SJSA1 (cell line): ENCODE measurements at places on chromosomes 2 and 18.

DNA sequence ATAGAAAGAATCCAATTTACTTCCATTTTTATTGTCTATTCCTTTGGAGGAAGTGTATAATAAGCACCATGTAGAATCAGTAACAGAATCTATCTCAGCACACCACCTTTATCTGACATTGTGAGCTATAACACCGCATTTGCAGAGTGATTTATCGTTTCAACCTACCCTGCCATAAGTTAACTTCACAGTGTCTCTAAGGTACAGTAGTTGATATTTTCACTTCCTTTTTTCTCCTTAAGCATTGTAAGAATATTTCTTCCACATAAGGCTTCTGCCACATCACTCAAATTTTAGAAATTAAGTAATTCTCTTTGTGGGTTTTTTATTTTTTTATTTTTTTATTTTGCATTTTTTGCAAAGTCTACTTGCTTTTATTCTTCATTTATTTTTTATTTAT lies 107.1 kb downstream of the TMX3 start:
- no peak for DNase-seq

- no peak for DNase-seq
Measured at GRCh38 chr2:53381271-53381670, 386.3 kb upstream of the CHAC2 start.

DNA sequence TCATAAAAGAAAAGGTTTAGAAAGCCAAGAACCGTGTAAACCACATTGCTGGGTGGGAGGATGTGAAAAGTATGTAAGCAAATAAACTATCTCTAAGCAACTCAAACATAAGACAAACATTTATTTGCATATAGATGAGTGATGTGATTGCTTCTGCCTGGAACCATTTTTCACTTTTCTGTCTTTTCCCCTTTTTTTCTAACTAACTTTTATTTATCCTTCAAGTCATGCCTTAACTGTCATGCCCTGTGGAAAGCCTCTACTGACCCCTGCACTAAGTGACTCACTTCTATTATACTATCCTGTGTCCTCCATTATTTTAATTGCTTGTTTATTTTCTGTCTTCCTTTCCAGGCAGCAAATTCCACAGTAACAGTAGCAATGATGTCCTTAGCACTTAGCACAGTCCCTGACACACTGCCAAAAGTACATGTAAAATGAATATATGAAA lies 87.5 kb upstream of the CTAGE1 start:
- peak; percentile 91 for DNase-seq

- no peak for DNase-seq
Measured at GRCh38 chr18:65706646-65707045, 44.2 kb upstream of the CDH7 start.

- DNase-seq: no peak
Measured at GRCh38 chr2:212845941-212846340, 305.5 kb downstream of the IKZF2 start.

GRCh38 chr2:67237288-67237687 lies 159.8 kb upstream of the ETAA1 start:
- no peak for DNase-seq

GRCh38 chr2:71877636-71878035 lies 270.0 kb downstream of the CYP26B1 start:
- DNase-seq: no peak

GRCh38 chr18:37392648-37393047 lies 172.9 kb downstream of the CELF4 start:
- DNase-seq: no peak

DNA sequence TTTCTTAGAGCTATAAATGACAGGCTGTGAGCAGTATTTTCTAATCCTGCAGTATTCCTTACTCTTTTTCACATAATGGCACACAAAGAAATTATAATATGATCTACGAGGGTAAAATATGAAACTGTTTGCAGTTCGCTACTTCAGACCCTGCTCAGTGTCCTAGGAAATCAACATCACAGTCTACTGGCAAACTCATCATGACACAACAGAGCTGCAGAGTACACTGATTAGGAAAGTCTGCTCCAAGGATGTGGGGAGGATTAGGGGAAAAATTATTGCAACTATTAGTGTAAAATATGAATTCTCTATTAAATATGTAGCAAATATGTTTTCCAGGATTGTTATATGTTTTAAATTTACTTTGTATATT lies 149.2 kb upstream of the REG3G start:
- DNase-seq: no peak

DNA sequence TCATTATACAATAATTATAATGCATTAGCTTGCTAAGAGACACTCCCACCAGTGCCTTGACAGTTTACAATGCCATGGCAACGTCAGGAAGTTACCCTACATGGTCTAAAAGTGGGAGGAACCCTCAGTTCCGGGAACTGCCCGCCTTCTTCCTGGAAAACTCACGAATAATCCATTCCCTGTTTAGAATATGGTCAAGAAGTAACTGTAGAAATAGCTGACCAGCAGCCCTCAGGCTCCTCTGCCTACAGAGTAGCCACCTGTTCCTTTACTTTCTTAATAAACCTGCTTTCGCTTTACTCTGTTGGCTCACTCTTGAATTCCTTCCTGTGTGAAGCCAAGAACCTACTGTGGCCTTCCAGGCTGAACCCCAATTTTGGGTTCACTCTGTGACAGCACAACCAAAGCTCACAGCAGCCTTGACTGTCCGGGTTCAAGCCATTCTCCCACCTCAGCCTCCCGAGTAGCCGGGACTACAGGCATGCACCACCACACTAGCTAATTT lies 20.0 kb upstream of the PTPN2 start:
- DNase-seq: no peak

DNA sequence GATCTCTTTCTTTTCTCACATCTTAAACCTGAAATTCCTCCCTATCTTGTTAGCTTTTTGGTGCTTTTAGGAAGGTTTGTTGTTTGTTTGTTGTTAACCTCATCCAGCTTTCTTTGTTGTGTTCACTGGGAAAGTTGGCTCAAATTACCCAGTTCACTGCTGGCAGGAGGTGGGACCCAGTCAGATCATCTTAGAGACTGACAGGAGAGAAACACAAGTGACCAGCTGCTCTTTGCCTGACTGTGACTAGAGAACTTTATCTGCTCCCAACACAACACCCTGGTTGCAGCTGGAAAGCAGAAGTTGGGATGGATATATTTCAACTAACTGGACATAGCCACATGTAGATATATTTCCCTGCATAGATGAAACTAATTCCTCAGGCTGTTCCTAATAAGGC lies 10.0 kb downstream of the MAPK4 start:
- DNase-seq: no peak

DNA sequence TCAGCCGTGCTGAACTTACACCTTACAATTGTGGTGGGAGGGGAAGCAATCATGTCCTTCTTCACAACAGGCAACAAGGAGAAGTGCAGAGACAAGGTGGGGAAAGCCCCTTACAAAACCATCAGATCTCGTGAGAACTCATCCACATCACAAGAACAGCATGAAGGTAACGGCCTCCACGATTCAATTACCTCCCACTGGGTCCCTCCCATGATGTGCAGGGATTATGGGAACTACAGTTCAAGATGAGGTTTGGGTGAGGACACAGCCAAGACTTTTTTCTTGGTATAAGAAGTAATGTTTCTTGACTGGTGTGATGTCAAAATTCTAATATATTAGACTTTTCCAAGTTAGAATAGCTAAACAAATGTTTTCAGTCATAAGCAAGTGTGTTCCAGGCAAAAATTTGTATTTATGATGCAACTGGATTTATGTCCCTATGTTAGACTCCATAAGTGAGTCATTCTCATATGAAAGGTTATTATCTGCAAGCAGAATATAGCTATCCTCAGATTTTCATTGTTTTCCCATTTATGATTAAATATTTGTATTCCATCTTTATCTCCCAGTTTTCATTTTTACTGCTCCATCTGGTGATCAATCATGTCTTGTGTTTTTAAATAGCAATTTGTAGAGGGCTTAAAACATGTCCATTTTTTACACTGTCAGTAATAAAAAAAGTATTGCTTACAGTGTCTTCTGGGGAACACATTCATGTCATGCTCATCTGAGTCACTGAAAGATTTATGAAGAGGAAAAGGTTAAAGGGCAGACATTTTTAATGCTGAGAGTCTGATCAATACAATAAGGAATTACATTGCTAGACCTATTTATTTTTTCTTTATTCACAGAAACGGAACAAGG lies 995.2 kb upstream of the CDH2 start:
- DNase-seq: no peak

- DNase-seq: no peak
Measured at GRCh38 chr18:79910563-79911343, 40.7 kb downstream of the SLC66A2 start.

- DNase-seq: no peak
Measured at GRCh38 chr2:68784188-68784587, 49.6 kb downstream of the ARHGAP25 start.

DNA sequence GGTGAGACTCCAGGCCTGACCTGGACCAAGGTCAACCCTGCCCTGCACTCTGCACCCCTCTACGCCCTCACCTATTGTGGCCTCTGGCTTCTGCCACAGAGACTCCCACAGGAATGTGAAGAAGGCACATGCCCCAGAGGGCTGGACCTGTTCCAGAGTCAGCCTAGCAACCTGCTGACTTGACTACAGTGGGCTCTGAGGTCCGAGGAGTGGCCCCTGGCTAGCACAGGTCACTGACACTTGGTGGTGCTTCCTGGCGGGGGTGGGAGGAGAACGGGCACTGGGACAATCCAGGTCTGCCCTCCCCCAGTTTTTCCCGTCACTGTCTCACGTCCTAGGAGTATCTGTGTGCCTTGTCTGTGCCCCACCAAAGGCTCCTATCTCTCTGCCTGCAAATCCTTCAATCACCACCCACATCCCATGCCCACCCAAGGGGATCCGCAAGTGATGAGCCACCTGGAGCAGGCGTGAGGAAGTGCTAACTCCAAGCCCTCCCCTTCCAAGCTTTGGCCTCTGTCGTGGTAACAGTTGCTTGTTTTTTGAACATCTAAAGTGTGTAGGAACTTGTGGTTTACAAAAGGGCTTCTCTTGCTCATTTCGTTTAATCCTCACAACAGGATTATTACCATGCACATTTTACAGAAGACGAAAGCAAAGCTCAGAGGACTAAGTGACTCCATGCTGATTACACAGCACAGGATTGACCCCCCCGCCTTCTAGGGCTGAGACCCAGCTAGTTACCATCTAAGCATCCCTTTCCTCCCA lies 86.2 kb downstream of the MCFD2 start:
- peak; percentile 33 for DNase-seq

- DNase-seq: peak; percentile 29
Measured at GRCh38 chr18:74081966-74082741, 65.5 kb downstream of the FBXO15 start.

DNA sequence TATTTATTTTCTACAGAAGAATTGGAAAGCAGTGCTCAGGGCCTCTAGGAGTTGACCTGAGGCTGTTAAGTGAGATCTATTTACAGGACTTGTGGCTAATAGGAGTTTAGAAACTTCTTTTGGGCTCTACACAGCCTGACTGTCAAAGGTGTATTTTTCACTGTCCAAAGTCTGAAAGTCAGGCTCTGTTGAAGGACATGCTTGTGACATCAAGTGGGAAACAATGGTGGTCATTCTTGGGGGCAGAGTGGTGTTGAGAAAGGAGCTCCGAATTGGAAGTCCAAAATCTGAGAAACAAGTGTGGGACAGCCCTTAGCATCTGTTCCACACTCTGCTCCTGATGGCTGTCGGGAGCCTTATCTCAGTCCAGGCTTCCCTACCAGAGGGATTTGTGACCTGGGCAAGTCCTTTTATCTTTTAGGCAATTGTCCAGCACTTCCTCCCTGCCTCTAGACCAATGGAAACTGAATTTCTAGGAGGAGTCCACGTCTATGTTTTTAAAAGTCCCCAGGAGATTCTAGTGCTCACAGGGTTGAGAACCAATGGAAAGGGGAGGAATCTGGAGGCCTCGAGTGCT lies 76.4 kb downstream of the LIPG start:
- no peak for DNase-seq

- no peak for DNase-seq
Measured at GRCh38 chr2:163247156-163247846, 408.7 kb upstream of the KCNH7 start.
